ENCODE measurements at places on chromosomes 1 and 21.

DNA sequence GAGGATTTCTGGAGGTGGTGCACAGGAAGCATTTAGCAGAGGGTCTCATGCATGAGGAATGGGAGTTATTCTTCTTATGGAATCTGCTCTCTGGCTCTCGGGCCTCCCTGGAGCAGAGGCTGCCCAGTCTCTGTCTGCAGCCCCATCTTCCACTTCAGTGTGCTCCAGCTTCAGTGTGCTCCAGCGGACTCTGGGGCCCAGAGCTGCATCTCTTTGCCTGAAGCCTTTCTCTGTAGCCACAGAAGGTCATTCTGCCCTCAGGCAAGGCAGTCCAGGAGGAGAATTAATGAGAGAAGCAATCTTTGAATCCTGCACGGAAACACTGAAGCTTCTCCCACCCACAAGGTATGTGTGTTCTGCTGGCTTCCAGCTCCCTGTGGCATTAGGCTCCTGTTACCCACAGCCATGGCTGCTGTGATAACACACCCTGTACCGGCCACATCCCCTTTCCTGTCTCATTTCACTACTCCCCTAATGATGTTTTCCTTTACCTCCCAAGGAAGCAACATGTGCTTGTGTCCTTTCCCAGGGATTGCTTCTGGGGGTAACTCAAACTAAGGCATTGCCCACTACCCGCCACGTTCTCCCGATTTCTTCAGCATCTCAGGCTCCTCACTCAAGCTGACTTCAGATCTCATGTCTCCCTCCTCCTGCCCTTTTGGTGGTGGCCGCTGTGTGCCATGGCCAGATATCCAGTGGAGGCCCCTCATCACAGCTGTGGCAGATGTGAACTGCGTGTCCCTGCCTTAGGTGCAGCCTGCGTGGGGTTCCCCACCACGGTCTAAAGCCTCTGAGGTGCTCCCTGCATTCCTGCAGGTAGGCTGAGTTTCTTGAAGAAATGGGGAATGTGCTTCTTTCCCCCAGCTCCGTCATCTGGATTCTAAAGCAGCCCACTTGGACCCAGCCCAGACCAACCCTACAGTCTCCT is 181.2 kb upstream of the GALNT2 start:
- DNase-seq: no peak

GRCh38 chr1:66750577-66750976 is 1.7 kb upstream of the DYNLT5 start:
- DNase-seq: no peak

- no peak for DNase-seq
Measured at GRCh38 chr1:65027666-65028358, 61.5 kb upstream of the JAK1 start.

DNA sequence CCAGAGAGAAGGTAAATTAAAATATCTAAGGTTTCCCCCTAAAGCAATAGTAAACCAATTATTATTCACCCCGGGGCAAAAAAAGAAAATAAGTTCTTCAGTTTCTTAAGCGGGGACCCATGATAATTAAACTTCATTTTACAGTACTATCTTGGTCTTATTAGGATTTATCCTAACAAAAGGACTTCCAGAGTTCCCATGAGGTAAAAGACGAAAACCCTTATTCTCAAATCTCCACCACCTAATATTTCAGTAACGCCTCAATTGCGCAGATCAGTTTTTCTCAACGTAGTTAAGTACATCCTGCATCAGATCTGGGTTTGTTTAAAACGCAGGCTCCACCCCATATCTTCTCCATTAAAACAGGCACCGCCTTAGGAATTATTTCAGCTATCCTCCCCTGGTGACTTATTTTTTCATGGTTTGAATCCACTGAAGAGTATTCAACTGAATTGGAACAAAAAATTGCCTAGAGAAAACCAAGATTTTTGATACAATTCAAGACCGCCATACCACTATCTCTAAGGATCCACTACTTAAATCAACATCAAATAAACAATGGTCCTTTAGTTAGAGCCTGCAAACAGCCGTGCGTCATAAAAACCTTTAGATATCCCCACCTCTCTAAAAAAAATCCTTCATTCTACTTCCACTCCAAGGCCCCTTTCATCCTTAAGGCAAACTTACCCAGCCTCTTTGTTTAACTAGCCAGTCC is 1.7 kb downstream of the MCL1 start:
- no peak for DNase-seq

DNA sequence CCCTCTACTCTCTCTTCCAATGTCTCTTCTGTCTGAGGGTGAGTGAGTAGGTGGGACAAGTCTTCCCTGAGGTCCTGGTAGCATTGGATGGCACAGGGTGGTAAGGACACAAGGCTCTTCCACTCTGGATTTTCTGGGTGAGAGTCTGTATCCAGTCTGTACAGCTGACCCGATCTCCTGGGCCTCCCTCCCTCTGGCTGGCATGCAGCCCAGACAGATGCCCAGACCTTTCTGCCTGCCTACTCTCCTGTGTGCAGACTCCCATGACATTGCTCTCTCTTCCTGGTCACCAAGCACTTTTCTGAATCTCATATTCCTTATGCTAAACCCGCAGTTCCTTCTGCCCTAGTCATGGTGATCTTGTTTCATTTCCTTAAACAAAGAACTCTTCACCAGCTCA is 100.3 kb downstream of the GRIK3 start:
- DNase-seq: no peak
